ENCODE measurements at places on chromosomes 5 and 9.
A peak's percentile ranks its signal among the peaks of the same experiment; 100 is the strongest.

DNA sequence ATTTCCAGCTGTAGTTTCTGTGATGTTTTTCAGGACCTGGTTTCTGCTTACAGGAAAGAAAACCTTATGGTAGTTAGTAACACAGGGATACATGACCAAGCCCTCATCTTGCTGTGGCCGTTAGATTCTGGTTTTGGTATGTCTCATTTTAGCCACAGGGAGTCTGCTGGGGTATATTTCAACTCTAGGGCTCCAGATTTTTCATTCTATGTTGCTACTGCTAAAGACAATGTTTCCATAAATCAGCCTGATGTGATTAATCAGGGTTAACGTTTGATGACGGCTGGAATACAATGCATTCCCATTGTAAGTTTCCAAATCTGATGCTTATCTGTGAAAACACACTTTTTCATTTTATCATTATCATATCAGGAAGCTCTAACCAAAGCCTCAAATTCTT, 48.2 kb downstream of the P4HA2 start:
- no peak for DNase-seq

DNA sequence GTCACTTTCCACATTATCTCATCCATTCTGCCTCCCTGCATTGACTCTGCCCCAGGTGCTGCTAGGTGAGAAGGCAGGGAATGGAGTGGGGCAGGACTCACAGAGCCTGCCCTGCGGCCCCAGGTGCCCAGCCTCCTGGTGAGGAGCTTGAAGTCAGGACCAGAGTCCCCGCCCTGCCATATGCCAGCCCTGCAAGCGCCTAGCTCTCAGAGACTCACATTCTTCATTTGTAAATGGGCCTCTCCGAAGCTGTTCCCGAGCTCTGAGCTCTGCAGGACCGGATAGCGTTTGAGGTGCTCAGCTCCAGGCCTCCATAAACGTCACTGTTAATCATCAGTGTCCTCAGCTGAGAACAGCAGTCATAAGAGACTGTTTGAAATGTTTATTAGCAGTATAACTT, 75.1 kb upstream of the STXBP1 start:
- no peak for DNase-seq

GRCh38 chr5:39569857-39570256, 145.1 kb upstream of the DAB2 start:
- DNase-seq: no peak

DNA sequence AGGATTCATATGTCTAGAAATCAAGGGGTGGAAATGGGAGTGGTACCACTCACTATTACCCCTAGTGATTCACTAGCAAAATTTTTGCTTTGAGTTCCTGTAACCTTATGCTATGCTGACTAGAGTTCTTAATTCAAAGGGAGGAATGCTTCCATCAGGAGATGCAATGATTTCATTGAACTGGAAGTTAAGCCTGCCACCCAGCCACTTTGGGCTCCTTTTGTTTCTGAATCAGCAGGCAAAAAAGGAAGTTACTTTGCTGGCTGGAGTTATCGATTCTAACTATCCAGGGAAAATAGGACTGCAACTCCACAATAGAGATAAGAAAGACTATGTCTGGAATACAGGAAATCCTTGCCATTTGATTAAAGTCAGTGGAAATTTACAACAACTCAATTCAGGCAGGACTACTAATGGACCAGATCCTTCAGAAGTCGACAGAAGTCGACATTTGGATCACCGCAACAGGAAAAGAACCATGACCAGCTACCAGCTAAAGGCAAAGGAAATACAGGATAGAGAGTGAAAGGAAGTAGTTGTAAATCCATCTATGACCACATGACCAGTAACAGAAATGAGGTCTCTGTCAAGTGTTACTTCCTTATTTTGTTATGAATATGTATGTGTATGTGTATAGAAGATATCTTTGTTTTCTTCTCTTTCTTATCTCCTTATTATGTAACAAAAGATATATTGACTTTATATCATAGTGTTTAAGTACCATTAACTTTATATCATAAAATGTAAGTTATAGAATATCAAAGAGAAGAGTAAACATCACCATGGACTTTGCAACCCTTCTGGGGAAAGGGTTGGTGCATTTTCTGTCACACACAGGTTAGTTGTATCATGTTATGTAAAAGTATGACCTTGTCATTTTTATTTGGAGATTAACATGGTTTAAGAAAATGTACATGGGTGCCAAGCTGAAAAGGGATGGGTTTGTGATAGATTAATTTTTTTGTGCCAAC, 198.7 kb upstream of the HAPLN1 start:
- DNase-seq: no peak

- peak; percentile 29 for DNase-seq
Observed at GRCh38 chr9:91405343-91406077, 18.1 kb downstream of the NFIL3 start.

GRCh38 chr5:135869276-135869675, 26.4 kb downstream of the IL9 start:
- DNase-seq: no peak

DNA sequence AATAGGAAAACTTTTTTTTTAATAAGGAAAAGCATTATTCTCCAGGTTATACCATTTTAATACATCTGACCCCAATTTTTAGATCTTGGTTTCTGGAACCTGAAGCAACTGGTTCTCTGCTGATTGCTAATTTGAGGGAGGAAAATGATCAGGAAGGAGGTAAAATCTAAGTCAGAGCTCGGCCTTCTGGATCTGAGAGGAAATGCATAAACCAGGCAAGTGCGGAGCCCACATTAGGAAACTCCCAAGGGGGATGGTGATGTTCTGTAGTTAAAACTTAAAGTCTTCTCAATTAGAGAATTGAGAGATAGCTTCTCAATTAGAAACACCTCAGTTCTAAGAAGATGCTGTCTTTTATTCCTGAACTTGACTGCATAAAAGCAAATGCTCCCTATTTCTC, 113.5 kb downstream of the TSSK1B start:
- no peak for DNase-seq

- no peak for DNase-seq
Observed at GRCh38 chr5:149559706-149560105, 8.5 kb upstream of the CSNK1A1 start.

- no peak for DNase-seq
Observed at GRCh38 chr9:124414612-124415011, 630 bp downstream of the PSMB7 start.

DNA sequence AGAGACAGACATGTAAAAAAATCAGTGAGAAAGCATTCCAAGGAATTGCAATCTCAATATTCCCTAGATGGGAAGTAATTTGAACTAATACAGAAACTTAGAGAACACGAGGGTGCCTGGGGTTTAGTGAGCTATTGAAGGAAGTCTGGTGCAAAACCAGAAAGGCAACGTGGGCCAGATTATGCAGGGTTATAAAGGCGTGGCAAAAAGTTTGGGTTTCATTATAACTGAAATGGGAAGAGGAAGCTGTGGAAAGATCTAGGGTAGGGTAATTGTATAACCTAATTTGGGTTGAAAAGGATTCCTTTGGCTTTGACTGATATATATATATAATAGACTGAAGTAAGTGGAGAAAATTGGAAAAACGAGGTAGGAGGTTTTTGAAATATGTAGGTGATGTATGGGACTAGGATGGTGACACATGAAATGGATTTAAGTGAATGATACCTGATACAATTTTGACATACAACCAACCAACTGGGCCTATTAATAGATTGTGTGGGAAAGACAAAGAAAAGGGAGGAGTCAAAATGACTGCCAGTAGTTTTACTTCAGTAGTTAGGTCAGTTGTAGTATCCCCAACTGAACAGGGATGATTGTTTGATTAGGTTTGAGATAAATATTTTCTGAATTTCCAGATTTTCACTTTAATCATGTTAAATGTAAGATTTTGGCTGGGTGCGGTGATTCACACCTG, 65.3 kb downstream of the FAM174A start:
- no peak for DNase-seq

DNA sequence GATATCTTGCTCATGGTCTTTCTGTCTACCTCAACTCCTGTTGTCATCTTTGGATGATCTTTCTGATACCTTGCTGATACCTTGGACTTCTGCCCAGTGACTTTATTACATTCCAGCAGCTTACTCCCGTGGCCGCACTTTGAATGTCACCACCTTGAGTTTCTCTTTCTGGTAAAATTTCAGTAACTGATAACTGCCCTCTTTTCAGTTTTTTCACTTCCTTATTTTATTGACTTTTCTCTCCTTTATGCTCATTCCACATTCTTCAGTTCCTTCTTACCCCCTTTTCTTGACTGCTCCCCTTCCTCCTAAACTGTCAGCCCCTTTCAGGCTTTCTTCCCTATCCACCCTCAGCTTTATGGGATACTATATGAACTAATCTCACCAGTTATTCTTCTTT, 7.0 kb upstream of the FBXO4 start:
- no peak for DNase-seq

DNA sequence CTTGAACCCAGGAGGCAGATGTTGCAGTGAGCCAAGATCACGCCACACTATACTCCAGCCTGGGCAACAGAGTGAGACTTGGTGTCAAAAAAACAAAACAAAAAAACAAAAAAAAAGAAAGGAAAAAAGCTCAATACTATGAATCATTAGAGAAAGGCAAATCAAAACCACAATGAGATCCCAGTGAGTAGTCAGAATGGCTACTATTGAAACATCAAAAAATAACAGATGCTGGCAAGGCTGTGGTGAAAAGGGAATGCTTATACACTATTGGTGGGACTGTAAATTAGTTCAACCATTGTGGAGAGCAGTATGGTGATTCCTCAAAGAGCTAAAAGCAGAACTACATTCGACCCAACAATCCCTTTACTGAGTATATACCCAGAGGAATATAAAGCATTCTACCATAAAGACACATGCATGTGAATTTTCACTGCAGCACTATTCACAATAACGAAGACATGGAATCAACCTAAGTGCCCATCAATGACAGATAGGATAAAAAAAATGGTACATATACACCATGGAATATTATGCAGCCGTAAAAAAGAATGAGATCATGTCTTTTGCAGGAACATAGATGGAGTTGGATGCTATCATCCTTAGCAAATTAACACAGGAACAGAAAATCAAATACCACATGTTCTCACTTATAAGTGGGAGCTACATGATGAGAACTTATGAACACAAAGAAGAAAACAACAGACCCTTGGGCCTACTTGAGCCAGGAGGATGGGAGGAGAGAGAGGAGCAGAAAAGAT, 81.9 kb upstream of the ARRDC3 start:
- no peak for DNase-seq

- no peak for DNase-seq
Observed at GRCh38 chr5:12237837-12238575, 333.8 kb upstream of the CTNND2 start.

DNA sequence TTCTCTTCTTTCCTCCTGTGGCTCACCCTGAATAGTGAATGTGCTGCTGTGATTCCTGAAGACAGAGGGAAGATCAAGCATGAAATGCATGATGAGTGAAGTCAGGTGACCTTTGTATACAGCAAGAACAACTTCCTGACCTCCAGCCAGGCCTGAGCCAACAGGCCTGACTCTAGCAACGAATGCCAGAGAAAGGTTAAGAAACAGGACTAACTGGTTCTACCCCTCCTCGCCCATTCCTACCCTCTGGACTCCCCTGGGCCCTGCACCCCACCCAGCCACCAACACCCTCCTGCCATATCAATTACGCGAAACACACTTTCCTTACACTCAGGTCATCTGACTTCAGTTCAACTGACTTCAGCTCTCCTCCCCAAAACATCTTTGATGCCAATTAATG, 4.9 kb downstream of the SUSD1 start:
- no peak for DNase-seq

GRCh38 chr5:111165058-111165457, 59.1 kb upstream of the CAMK4 start:
- no peak for DNase-seq

DNA sequence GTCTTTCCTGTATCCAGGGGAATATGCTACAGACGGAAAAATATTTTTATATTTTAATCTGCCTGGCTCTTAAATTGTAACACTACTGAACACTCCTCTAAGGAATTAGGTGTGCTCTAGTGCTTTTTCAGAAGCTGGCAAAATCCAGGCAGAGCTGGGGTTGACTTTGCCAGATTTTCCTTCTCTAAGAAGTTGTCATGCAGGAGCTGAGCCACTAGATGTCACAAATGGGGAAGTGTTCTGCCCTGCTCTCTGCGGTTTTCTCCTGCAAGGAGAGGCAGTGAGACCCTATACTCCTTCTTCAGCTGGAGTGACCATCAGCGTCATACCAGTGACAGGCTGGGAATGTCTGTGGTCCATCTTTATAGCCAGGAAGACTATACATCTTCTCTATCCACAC, 112.5 kb downstream of the HAPLN1 start:
- peak; percentile 77 for DNase-seq

DNA sequence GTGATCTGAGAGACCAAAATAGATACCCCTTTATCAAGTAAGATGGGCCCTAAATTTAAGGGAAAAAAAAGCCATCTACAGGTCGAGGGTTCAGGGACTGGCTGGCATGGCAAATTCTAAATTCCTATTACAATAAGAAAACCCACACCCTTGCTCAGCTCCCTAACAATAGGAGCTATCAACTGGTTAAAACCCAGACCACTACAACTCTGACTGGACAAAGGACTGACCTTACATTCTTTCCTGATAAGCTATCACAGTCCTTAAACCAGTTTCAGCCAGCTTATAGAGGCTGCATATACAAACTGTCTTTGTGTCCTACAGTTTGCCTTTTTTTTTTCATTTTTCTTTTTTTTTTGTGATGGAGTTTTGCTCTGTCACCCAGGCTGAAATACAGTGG, 803.6 kb downstream of the NR2F1-AS1 start:
- DNase-seq: no peak

- DNase-seq: no peak
Observed at GRCh38 chr5:177094224-177095087, 7.7 kb downstream of the FGFR4 start.

DNA sequence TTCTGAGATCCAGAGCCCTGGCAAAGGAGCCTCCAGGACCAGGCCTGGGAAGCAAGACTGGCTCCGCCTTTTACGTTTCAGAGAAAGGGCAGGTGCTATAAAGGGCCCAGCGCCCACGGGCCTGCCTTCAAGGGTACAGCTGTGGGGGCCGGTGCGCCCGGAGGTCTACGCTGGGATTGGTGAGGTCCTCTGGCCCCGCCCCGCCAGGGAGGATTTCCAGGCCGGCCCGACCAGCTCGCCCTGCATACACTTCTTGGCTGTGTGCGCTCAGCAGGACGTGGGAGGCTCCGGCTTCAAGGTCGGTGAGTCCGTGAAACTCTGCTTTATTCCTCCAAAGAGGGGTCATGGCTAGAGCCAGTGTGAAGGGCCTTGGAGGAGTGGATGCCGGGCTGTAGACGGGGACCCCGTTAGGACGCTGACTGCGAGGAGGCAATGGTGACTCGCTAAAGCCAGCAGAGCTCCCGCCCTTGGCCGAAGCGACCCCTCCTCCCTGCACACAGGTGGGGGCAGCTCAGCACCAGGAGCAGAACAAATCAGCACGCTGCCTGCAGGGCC, at the start of gene CKMT2:
Gene CKMT2, plus strand, starts transcription at position 243 of the 555 bp plus-strand sequence. CDS start 17,811 bp downstream, outside the sequence.
- peak; percentile 54 for DNase-seq

Data from head of caudate nucleus (tissue), 42 donors.